Cerebellum (tissue), 4 donors: ENCODE measurements at places on chromosomes 5 and 9.

DNA sequence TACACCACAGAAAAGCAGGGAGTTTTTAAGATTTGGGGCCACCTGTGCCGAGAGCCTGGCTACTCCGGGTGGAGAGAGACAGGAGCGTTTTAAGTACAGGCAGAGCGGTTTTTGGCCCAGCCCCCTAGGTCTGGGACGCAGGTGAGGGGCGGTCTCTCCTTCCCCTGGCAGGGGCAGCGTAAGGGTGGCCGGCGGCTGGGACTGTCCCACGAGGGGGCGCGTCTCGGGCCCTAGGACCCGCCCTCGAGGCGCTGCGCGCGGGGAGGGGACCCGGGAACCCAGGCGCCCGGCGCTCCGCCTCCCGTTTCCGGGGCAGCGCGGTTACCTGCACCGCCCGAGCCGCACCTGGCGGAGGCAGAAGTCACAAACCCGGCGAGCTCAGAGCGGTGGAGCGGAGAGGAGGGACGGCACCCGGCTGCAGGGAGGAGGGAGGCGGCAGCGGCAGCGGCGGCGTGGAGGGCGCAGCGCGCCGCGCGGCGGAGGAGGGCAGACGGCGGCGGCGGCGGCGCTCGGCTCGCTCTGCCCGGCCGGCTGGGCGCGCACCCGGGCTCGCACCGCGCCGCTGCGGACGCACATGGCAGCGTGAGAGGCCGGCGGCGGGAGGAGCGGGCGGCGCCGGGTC, at the start of gene WWC1:
WWC1 (plus strand) TSS at position 304 of the 622 bp plus-strand sequence. CDS start 508 bp downstream, outside the sequence.
- no peak for DNase-seq

- DNase-seq, result peak; percentile 51
These were observed 88.9 kb downstream of the AMBP start for GRCh38 chr9:113989017-113989713.

GRCh38 chr9:72464857-72465592, 56.4 kb upstream of the TMC1 start:
- DNase-seq, result no peak

DNA sequence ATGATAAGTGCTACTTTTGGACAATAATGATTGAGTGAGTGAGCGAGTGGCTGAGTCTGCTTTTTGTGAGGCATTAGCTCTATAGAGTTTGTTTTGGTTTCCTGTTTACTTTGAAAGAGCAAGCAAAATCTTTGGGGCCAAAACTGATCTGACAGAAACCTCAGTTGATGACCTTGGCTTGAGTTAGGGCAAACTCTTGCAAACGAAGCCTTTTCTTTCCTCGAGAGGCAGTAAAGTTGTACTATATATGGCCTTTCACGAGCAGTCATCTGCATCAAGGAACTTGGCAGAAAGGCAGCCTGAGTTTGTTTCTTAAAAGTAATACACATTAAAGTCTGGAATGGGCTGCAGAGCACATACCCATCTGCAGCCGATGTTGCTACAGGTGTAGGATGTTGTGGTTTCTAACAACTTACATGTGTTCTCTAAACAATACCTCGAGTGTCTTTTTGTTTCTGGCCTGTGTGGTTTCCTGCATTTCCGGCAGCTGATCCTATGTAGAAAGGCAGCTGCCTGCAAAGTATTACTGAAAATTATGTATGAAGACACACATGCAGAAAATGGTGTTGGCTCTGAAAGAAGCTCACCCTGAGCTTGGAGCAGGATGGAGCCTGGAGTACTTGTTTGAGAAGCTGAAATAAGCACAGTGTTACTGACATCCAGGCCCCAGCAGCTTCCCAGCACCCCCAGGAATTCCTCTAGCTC, 60.8 kb downstream of the FOXD1 start:
- no peak for DNase-seq

DNA sequence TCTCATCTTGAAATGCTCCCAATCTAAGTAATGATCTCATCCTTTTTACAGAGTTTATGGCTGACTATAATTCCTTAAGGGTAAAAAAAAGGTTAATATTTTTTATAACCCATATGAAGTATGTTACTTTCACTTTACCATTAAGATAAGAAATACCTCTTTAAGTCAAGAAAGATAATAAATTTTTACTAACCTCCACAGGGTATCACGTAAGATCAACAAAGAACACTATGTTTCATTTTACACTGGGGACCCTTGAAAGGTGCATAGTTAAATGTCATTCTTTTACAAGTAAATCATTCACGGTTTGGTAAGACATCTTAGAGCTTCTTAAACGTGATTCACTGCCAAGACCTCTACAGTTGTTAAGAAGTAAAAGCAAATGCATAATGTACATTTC, 472.7 kb upstream of the CDH9 start:
- no peak for DNase-seq

DNA sequence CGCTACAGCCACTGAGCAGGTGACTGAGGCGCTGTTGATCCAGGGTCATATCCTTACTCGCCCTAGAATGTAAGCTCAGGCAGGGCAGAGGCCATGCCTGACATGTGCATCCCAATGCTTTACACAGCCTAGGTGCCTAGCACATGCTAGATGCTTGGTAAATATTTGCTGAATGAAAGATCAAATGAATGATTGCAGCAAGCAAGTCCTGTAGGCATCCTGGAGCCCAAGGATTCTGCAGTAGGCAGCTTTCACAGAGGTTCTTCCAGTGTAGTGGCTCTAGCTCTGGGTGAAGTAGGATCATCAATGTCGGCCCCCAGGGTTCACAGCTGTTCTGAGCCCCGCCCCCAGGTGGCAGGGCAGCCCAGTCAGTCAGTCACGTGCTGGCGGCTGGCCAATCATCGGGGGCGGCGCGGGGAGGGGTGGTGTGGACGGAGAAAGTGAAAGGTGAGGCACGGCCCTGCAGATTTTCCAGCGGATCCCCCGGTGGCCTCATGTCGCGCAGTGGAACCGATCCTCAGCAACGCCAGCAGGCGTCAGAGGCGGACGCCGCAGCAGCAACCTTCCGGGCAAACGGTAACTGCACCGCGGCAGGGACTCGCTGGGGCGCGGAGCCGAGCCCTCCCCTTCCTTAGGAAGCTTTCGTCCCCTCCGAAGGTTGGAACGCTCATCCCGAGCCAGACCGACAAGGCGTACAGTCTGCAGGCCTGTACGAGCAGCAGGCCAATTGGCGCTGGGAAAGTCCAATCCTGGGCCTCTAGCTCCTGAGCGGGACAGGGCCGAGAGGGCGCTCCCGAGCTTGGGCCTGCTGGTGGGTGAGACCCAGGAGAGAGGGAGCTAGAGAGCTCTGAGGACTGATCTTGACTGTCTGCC, at the start of gene GALT:
GALT (plus strand) TSS at position 465 of the 873 bp plus-strand sequence; CDS start at position 495, 30 bp downstream.
- peak; percentile 89 for DNase-seq

DNA sequence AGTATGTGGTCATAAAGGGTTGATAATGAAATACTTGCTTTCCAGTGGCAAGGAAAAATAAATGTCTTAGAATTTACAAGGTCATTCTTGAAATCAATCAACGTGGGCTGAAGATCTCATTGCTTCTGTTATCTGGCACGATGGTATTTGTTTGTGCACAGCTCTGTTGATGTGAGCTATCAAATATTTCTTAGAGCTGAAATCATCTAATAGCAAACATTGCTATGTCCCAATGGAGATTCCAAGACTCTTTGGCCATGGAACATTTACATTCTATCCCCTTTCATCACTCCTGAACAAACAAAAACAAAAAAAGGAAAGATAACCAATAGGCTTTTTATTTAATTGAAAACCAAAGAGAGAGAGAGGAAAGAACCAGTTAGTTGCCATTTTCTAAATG, 111.5 kb upstream of the CCDC152 start:
- no peak for DNase-seq

GRCh38 chr9:105901514-105902109, 207.3 kb downstream of the TMEM38B start:
- peak; percentile 6 for DNase-seq

GRCh38 chr5:85814596-85814995, 803.1 kb upstream of the COX7C start:
- DNase-seq, result no peak

- DNase-seq, result no peak
These were observed 227.0 kb downstream of the ELAVL2 start for GRCh38 chr9:23598994-23599393.

- DNase-seq, result no peak
These were observed 43.5 kb downstream of the ANKDD1B start for GRCh38 chr5:75654693-75655295.

DNA sequence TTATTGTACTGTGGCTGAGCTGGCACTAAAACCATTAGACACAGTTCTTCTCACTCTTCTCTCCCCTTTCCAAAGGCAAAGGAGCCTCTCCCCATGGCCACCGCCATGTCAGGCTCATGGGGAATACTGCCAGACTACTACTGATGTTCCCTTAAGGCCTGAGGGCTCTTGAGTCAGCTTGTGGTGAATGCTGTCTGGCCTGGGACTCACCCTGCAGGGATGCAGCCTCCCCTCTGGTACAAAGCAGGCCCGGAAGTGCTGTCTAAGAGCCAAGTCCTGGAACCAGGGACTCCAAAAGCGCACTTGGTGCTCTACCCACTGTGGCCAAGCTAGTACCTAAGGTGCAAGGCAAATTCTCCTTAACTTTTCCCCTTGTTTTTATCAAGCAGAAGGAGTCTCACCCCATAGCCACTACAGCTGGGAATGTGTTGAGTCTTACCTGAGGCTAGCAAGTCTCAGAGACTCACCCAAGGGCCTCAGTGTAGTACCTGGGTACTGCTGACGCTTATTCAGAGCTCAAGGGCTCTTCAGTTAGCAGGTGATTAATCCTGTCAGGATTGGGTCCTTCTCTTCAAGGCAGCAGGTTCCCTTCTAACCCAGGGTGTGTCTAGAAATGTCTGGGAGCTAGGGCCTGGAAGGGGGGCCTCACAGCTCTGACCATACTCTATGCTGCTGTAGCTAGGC, 33.2 kb upstream of the C5orf46 start:
- no peak for DNase-seq

- DNase-seq, result no peak
These were observed 241.2 kb upstream of the TNC start for GRCh38 chr9:115359017-115359780.

- no peak for DNase-seq
These were observed 84.7 kb downstream of the TTC39B start for GRCh38 chr9:15222313-15222712.

DNA sequence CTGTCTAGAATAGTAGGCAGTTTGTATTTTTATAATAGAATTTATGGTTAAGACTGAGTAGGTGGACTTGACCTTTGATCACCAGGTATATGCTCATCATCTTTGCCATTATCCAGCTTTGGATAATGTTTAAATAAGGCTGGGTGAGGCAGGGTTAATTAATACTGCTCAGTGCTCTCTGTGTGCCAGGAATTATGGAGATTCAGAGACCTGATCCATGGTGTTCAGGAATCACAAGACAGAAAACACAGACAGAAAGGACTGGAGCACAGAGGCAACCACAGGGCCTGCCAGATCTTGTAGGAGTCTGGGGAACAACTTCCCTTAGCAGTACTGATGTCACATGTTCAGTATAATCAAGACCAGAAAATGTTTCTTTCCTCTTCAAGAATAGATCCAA, 186.3 kb upstream of the ADCY2 start:
- no peak for DNase-seq

DNA sequence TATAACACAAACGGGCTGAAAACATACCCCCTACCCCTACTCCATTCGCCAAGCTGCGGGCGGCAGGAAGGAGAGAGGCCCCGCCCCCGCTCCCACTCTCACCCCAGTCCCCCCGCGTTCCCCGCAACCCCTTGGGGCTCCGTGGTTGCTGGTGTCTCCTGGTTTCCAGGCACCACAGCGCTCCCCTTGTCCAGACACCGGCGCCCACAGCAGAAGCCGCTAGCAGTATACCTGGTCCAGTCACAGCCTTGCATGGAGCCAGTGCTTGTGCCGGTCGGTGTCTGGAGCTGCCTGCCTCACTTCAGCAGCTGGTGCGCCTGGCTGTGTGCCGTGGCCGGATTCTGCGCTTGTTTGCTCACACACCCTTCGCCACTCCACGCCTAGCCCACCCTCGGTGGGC, 240.5 kb upstream of the DAB2 start:
- DNase-seq, result no peak

- DNase-seq, result no peak
These were observed 11.6 kb upstream of the CLTB start for GRCh38 chr5:176427971-176428370.

GRCh38 chr5:154377754-154378533, 67.9 kb upstream of the SAP30L start:
- no peak for DNase-seq

DNA sequence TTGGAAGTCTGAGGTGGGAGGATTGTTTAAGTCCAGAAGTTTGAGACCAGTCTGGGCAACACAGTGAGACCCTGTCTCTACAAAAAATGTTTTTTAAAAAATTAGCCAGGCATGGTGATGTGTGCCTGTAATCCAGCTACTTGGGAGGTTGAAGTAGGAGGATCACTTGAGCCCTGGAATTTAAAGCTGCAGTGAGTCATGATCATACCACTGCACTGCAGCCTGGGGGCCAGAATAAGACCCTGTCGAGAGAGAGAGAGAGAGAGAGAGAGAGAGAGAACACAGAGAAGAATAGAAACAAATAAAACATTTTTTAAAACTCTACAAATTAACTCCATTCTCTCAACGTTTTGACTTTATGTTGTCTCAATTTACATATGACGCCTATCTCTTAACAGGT, 111.8 kb downstream of the BARX1 start:
- no peak for DNase-seq

DNA sequence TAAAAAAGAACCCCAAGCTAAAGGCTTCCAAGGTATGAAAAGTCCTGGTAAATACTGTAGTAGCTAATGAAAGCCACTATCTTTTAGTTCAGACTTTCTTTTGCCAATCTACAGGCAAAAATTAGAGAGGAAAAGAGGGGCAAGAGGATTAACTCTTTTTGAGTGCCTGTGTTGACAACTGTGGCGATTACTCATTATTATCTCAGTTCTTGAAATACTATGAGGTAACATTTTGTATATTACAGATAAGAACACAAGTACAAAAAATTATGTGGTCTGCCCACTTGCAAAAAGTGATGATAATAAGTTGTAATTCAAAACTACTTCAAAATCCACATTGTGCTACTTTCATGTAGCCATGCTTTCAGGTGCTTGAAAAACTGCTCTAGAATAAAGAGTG, 144.0 kb downstream of the DTWD2 start:
- DNase-seq, result no peak
